ENCODE measurements at places on chromosomes 7 and 10.

GRCh38 chr7:92835261-92835850, 1.0 kb downstream of the CDK6 start:
- peak; percentile 82 for DNase-seq

DNA sequence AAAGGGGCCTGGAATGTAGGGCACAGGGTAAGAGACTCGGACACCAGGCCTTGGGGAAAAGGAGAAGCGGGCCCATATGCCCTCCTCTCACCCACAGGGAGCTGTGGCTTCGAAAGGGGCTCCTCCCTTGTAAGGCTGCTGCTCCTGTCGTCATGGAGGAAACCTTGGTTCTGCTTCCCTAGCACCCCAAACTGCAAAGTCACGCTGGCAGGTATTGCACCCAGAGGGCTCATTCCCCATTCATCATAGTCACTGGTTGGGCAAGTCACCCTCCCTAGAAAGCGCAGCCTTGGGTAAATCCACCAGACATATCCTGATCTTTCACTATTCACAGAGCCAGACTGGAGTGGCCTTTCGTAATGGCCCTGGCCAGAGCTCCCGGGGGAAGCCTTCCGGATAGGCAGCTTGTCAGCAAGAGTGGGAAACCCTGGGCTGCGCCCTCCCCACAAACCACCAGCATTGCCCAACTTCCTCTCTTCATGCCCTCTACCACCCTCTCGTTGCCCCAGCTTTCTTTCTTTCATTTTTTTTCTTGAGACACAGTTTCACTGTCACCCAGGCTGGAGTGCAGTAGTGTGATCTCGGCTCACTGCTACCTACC, 121.0 kb downstream of the HIP1 start:
- peak; percentile 97 for DNase-seq

DNA sequence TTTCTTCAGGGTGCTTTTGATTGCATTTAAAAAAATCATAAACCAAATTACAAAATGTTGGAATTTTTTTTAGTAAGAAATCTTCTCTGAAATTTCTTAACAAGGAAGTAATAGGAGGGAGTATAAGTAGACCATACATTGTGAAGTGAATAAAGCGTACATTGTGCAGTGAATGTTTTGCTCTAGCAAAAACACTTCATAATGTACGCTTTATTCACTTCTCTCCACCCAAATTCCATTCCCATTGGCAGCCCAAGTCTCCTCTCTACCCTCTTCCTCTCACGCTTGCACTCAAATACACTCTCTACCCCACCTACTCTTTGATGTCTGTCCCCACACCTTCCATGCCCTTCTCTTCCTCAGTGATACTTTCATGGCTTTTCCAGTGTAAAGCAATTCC, 241.0 kb downstream of the PPP1R3A start:
- DNase-seq, result no peak

DNA sequence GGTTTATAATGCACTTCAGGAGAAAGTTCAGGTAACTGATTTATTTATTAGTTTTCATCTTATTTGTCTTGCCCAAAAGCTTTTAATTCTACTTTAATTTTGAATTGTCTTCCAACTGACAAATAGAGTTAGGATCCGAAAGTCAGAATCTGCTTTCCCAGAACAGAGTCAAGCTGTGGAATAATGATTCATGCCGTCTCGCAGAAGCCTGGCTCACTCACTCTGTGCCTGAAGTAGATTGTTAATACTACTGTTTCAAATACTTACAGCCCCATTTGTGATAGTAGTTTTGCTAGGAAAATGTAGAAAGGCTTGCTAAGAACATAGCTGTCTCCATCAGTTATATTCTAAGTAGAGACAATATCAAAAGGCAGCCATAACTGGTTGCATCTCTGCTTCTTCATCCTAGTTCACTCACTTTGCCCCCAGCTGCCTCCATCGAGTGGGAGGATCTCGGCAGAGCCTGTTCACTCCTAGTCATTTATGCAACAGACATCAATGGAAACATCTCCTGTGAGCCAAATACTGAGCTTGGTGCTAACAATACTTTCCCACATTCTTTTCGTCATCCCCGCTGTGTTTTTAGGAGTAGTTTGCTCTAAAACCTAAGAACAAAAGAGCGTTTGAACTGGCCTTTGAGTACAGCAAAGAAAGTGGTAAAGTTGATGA, 28.0 kb downstream of the ABRAXAS2 start:
- DNase-seq, result no peak

- DNase-seq, result no peak
Observed at GRCh38 chr7:85997515-85997914, 646.2 kb upstream of the GRM3 start.

DNA sequence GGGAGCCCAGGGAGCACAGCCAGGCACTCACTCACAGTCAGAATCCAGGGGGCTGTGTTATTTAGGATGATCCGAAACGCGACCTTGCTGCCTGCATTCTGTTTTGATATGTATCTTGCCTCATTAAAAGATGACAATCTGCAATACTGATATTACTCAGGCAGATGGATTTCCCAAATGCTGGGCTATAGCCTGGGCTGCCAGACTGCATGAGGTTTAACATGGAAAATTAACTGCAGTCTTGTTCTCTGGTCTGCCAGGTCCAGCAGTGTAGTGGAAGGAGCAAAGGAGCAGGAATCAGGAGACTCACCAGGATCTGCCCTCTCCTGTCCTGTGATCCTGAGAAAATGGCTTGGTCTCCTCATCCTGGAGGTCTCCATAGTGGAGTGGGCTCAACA, 258.1 kb downstream of the PAXIP1 start:
- DNase-seq, result no peak

- DNase-seq, result no peak
Observed at GRCh38 chr10:69202332-69202731, 17.8 kb upstream of the HKDC1 start.

DNA sequence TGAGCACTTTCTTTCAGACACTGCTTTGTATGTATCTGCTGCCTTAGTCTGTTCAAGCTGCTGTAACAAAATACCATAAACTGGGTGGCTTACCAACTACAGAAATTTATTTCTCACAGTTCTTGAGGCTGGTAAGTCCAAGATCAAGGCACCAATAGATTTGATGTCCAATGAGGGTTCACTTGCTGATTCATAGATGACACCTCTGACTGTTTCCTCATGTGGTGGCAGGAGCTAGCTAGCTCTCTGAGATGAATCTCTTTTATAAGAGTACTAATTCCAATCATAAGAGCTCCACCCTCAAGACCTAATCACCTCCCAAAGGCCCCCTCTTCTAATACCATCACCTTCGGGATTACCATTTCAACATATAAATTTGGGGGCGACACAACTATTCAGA, 76.6 kb upstream of the ADO start:
- no peak for DNase-seq

DNA sequence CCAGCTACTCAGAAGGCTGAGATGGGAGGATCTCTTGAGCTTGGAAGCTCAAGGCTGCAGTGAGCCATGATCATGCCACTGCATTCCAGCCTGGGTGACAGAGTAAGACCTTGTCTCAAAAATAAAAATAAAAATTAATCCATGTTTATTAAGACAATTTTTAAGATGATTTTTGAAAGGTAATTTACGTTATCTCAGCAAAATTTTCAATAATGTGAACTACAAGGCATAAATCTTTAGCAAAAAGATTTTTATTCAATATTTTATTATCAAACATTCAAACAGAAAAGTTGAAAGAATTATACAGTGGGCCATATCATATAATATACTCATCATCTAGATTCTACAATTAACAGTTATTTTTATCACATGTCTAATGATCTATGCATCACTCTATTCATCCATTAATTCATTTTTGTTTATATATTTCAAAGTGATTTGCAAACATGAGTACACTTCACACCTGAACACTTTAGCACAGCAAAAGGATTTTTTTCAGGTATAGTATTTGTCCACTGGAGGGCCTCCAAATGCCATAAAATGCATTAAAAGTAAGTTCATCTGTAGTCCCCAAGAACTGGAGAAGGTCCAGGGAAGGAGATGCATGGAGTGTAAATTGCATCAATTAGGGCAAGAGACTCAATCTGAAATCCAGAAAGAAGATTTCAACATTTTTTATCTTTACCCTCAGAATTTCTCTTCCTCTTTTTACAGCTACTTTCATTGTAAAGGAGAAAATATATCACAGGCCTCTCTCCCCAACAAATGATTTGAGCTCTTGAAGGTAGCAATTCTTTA, 38.6 kb upstream of the RSBN1L start:
- peak; percentile 55 for DNase-seq

GRCh38 chr7:2638224-2638991, 6.6 kb downstream of the TTYH3 start:
- DNase-seq, result no peak

- peak; percentile 87 for DNase-seq
Observed at GRCh38 chr7:43553999-43554398, 28.9 kb upstream of the STK17A start.

GRCh38 chr7:37642028-37642540, 41.5 kb upstream of the GPR141 start:
- no peak for DNase-seq

DNA sequence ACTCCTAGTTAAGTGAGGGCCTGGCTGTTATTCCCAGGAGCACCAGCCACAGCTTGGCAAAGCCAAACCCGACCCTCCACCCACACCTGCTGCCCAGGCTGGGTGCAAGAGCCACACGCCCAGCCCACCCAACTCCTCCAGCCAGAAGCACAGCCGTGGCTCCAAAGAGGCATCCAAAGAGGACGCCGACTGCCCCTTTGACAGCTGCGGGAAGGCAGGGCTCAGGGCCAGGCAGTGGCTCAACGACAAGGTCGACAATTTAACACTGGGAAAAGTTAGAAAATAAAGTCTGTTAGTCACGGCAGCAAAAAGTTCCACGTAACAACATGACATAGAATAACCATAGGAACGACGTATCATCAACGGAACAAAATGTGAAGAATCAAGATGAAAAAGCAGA, 54.3 kb downstream of the DPYSL4 start:
- DNase-seq, result no peak

- peak; percentile 51 for DNase-seq
Observed at GRCh38 chr10:31320550-31321211, 1.7 kb downstream of the ZEB1 start.

DNA sequence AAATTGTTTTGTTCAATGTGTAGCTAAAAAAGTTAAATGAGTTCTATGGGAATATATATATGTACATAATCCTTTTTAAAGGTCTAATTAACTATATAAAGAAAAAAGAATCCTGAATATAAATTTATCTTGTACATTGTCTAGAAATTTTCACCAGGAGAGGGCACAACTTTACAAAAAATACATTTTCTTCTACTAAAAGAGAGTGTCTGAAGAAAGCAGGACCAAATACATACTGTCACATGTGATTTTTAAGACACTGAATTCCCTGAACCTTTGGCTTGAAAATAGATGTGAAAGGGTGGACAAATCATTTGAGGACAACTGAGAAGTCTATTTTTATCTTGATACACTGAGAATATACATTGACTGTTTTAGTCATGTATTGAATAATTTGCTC, 204.3 kb downstream of the DGKB start:
- no peak for DNase-seq

GRCh38 chr7:88758381-88759229, 895 bp upstream of the ZNF804B start:
- no peak for DNase-seq

DNA sequence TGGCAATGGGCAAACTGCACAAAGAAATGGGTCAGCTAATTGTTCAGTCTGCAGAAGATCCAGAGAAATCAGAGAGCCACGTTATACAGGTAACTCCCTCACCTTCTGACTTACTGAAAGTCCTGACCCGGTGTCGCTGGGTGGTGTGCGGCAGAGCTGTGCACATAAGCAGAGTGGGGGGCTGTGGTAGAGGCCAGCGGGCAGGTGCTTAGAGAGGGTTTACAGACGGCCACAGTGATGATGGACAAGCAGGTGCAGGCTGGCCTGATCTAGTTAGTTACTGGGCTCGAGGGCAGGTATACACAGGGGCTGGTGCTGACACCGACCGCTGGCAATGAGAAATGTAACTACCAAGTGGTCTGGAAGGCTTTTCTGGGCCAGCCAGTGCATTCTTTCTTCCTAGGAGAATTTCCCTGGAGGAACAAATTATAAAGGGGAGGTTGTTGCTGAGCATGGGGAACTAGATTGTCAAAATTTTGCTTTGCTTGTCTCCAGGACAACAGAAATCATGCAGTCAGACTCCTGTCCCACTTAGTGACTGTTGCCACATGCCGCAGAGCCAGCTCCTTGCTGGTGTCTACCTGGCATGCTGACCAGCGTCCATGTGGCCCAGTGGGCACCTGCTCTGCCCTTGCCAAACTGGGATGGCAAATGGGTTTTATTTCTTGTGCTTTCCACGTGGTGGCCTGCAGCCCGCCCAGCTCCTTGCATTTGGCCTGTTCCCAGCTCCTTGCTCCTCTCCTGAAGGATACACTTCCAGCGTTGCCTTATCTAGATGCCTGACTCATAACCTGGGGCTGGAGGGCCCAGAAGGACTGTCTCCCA, 28.8 kb downstream of the DENND10 start:
- DNase-seq, result no peak

- DNase-seq, result no peak
Observed at GRCh38 chr10:127527891-127528290, 21.2 kb upstream of the NPS start.

DNA sequence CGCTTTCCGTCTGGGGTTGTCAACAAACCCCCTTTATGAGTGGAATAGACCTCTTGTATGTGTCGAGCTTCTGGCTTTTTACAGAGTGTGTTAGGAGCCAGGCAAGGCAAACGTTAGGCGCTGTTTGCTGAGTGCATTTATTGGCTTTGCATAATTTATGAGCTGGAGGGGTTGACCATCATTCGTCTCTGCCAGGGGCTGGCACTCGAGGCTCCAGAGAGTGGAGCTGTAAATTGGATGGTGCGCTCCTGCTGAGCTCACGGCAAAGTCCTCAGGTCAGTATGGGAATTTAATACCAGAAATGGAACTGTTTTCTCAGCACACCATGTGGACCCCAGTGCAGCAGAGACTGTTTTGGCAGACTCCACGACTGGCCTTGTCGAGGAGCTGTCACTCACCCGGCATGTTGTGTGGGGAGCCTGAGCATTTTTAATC, 699.4 kb upstream of the GALNT17 start:
- no peak for DNase-seq

DNA sequence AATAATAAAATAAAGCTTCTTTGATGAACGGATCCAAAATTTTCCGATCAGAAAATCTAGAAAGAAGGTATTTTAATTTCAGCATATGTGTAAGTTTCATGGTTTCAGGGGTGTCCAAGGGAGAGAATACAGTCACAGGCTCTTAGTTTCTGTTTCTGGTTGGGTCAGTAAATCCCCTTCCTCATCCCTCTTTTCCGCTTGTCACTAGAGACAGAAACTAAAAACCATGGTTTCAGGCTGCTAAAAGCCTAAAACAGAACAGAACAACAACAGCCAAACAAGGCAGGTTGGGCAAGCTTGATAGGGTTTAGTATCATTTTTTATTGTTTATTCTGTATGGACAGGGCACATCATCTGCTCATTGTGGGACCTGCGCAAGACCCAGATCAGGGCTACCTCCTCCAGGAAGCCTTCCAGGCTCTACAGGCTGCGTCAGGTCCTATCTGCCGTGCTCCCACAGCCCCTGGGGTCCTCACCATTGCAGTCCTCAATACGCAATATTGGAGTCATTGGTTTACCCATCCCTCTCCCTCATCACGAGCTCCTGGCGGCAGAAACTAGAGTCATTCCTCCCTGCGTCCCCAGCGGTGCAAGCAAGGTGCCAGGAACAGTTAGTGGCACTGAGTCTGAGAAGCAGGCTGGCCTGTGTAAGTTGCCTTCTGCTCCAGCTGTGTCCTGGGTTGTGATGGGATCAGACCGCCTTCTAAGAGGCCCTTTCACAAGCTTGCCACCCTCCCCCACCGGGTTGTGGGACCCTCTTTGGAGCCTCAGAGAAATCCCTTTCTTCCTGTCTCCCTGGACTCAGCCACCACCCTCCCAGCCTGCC, 70.2 kb upstream of the CUX1 start:
- no peak for DNase-seq

- DNase-seq, result no peak
Observed at GRCh38 chr10:15324113-15324512, 47.0 kb downstream of the FAM171A1 start.

- DNase-seq, result no peak
Observed at GRCh38 chr7:138918756-138919155, 62.4 kb downstream of the KIAA1549 start.

All from amniotic epithelial cell (primary cell).